ENCODE measurements at places on chromosomes 1 and 21.
A peak's percentile ranks its signal among the peaks of the same experiment; 100 is the strongest.

- DNase-seq = peak; percentile 22
These were observed 291.8 kb upstream of the CAMK1G start for GRCh38 chr1:209291715-209292114.

DNA sequence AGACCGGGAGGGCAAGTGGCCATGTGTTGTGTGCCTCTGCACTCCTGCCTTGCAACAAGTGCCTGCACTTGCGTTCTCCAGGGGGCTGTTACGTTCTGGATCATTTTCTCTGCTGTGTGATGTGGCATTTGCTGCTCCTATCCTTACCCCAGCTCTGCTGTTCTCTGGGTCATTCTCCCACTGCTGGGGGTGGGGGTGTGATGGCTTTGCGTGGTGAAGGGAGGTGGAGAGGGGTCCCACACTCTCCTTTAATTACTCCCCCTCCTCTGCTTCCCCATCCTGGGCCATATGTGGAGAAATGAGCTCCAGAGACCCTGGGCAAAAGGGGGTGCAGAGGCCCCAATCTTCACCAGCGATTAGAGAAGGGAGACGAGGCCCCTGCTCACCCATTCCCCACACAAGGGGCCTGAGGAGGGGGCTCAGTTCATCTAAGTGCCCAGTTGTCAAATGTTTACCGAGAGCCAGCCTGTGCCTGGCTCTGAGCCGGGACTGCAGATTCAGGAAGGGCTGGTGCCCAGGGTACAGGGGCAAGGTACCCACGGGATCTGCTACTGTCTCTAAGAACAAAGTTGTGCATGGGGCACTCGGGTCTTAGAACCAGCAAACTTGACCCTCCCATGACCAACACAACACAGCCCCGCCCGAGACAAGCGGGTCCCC is 355.4 kb downstream of the PTPRU start:
- DNase-seq = no peak

DNA sequence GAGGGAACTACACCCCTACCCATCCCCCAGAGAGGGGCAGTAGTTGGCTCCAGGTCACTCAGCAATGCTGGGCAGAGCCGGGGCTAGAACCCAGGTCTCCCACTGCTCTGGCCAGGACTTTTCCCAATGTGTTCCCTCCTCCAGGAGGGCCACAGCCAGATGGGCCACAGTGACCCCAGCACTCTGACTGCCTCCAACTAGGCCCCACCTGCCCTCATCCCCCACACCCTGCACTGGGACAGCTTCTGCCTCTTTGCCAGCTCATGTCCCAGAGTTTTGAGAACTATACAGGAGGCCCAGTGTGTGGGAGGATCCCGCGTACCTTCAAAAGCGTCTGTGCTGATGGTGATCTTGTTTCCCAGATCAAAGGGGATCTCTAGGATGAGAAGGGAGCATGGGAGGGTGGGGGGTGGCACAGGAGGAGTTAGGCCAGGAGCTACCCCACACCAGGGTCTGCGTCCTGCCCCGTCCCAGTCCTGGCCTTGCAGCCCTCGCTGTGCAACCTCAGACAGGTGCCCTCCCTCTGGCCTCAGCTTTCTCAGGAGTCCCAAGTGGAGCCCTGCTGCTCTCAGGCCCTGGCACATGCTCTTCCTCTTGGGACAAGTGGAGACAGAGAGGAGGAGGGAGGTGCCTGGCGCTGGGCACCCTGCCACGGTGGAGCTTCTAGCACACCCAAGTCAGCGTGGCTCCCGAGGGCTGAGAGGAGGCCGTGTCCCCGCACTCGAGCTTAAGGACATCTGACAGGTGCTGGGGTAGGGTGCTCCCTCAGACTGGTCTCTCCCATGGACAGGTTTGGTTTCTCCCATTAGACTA is 22.0 kb downstream of the MYOM3 start:
- no peak for DNase-seq

DNA sequence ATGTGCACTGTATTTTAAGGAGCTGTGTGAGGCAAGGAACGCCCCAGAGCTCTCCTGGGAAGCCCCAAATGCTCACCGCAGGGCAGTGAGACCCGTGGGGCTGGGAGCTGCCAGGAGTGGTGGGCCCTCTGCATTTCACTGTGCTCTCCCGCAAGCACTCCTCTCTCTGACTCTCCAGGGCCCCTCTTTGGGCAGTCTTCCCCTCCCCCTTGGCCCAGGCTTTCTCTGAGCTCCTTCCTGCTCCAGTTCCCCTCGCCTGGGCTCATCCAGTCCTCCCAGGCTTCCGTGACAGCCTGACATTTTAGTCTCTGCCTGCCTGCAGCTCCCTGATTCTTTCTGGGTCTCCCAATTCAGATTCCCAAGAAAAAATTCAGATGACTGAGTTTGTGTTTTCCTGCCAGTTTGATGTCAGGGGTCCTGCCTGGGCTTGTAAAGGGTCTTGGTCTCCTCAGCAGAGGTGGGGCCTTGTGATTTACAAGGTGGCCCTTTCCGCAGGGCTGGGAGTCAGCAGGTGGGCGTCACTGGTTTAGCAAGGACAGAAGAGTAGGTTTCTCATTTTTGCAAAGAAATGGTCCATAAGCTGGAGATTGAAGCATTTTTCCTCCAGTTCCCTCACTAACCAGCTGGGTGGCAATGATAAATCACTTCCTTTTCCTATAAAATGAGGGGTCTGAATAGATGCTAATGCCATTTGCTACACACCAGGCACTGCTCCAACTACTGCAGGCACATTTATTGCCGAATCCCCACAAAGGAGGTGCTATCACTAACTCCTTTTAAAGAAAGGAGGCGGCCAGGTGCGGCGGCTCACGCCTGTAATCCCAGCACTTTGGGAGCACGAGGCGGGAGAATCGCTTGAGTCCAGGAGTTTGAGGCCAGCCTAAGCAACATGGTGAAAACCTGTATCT is 1.9 kb upstream of the CA6 start:
- no peak for DNase-seq

DNA sequence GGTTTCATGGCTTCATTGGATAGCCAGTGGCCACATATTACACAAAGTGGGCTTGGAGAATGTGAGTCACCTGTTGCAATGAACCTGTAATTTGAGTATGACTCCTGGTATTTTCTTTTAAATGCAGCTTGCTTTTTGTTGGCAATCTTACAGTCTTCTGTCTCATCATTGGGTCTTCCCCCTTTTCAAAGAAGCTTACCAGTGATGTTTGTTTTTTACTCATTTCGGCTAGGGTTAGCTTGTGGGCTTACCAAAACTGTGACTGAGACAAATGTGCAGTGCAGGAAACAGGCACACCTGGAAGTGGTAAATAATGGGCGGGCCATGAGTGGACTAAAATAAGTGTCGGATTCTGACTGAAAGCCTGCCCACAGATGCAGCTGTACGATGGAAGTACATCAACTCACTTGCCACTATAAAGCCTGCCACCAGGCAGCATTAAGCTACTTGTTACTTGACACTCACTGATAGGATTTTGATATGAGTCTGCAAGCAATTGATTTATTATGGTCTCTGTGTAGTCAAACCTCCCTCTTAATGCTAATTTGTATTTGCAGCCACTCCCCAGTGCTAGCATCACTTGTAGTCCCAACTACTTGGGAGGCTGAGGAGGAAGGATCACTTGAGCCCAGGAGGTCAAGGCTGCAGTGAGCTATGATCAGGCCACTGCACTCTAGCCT is 4.2 kb downstream of the HHAT start:
- DNase-seq = peak; percentile 82

DNA sequence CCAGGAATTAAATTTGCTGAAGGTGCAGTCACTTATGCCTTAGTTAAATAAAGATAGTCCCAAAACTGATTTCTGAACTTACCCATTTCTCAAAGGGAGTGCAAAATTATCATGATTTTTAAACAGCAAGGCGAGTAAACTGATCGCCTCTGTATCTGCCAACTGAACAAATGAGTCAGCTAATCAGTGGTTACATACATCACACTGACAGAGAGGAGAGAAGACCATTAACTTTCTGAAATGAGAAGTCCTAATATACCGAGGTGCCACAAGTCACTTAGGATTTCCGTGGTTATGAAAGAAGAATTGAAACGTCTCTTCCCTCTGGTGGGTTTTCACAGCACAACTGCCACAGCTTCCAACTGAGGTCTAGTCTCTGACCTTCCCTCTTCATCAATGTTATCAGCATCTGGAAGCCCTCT is 400.7 kb downstream of the SMYD3 start:
- DNase-seq = peak; percentile 57

DNA sequence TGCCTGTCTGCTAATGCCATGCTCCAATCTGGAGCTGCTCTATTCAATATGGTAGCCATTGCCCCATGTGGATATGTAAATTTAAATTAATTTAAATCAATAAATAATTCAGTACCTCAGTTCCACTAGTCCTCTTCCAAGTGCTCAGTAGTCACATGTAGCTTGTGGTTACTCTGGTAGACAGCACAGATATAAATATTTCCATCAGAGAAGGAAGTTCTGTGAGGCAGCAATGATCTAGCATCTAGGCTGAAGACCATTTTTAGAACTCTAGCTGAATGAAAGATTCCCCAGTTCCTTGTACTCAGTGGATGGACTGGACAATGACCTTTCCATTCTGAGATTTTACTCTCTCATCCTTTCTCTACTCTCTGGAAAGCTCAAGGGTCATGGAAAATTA is 25.8 kb upstream of the CAPZB start:
- no peak for DNase-seq

DNA sequence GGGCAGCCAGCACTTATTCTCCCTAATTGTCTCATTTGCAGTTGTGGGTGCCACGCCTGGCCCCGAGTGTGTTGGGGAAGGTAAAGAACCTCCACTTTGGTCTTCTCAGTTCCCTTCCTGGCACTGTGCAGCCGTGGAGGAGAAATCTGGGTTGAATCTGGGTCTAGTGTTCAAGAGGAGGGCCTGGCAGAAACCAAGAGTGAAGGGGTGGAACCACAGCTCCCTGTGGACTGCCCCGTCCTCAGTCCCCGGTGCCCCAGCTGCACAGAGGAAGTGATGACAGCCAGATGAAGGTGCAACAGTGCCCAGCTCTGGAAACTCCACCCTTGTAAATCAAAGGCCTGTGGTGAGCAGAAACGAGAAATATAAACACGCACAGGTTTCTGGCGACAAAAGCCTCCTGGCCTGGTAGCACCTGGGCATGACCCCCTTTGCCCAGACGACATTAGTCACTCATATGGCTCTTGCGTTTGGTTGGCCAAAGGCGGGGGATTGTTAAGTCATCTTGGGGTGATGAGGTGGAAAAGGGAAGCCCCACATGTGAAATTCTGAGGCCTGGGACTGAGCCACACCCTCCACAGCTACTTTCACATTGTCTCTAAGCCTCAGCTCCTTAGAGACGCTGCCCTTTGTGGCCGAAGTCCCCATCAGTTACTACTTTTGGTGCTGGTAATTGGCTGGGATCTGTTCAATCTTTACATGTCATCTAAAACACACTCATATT is 4.2 kb upstream of the ECE1 start:
- peak; percentile 83 for DNase-seq

GRCh38 chr1:38077523-38078147 is 31.0 kb upstream of the POU3F1 start:
- DNase-seq = peak; percentile 43

DNA sequence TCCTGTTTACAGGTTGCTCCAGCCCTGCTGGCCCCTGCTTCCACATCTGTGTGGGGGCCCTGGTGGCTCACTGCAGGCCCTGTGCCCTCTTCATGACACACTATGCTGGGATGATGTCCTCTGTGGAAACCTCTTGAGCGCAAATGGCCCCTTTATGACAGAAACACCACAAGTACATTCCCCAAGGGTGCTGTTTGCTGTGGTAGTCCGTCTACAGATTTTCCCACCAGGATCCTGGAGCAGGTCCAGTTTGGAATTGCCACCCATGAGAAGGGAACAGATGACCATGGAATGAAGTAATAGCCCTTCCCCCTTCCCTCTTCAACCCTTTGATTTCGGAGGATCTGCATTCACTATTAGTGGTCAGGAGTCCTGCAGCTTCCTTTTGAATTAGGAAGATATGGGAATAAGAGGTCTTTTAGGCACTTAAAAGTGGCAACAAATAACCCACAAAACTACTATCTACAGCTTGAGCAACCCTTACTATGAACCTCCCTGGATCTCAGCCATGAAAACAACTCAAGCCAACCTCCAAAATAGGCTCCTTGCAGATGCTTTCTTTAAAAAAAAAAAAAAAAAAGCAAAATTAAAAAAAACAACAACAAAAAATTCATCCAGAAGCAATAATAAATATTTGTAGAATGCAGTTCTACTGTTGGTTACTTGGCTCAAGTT is 121.9 kb upstream of the TSPAN2 start:
- DNase-seq = no peak

- DNase-seq = no peak
These were observed 21.9 kb downstream of the LRRC8D start for GRCh38 chr1:89842567-89843272.

DNA sequence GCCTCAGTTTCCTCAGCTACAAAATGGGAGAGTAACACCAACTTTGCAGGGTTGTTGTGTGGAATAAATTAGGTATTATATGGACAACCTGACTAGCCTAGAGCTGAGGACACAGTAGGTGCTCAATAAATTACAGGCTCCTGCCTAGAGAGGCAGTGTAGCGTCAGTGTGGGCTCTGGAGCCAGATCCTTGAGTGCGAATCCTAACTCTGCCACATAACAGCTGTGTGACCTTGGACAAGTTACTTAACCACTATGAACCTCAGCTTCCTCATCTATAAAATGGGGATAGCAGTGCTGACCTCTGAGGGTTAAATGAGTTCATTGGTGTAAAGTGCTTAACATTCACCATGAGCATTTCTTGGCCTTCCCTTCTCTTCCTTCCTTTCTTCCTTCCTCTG is 33.1 kb downstream of the RAP1GAP start:
- no peak for DNase-seq

DNA sequence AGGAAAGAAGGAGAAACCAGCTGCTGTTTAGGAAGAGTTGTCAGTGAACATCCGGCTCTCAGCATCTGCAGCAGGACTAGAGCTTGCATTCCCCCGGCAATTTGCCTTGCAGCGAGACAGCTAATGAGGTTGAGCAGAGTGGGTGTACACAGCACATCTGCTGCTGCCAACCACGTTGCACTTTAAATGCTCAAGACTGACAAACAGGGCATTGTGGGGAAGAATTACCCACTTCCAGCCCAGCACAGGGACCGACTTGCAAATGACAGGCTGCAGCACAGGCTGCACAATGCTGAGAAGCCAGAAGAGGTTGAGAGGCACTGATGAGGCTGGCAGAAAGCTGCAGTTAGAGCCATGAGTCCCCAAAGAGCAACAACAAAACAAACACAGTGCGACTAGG is 47.5 kb upstream of the PLA2G2C start:
- no peak for DNase-seq

DNA sequence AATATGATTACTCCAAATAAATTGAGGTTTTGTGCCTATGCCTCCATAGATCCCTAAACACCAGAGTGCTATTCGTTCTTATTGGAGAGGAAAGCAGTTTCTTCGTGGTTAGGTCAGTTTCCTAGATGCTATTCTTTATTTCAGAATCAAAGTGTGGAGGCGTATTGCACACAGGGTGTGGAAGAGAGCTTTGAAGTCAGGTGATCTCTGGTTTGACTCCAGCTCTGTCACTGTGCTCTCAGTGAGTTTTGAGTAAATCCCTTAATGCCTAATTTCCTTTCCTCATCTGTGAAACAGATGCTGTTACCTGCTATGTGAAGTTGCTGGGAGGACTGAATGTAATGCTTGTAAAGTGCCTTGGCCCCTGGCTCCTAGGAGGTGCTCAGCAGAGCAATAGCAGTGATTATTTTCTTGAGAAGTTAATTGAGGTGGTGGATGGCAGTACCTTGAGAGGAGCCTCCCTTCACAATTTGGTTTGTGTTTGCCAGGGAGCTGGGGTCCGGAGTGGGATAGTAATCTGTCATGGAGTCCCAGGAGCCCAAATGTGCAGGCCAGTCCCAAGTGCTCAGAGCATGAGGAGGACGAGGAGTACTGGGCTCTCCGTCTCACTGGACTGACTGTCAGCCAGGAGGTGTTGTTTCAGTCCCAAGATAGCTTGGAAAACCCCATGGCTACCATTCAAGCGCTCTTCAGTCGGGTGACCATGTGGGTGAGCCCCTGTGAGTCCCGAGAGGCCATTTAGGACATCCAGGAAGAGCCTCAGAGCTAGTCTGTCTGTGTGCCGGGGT is 14.9 kb downstream of the NTPCR start:
- no peak for DNase-seq
